Bronchial epithelial cell (primary cell): ENCODE measurements at places on chromosomes 5 and 9.

DNA sequence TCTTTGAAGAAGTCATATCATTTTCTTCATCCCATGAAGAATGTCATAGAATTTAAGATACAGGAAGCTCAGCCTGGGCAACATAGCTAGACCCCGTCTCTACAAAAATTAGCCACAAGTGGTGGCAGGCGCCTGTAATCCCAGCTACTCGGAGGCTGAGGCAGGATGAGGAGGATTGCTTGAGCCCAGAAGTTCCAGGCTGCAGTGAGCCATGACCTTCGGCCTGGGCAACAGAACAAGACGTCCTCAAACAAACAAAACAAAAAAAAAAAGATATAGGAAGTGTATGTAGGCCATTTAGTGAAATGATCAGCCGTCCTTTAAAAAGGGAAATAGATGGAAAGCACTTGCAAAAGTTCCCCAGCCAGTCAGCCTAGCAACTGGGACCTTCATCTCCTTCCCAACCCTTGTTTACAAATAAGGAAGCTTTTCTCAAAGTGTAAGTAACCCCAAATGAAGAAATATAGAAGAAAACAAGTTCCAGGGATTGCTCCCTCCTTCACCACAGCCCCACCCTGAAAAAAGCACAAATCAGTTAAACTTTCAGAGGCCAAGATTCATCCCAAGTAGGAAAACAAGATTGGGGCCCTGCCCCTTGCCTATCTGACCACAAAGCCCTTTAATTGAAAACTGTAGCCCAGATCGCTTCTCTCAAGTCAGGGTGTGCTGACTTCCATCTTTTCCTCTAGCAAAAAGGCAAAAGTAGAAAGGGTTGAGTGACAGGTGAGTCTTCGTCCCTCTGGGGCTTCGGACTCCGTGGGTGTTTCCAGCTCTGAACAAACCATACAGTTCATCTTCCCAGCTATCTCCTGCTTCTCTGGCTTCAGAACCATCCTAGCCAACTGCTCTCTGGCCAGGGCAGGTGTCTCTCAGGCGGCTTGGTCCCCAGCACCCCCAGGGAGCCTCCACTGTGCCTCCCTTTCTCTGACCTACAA lies 1.2 kb downstream of the SLC31A2 start:
- DNase-seq = no peak

GRCh38 chr5:54469622-54470021 lies 14.1 kb downstream of the HSPB3 start:
- DNase-seq = no peak

DNA sequence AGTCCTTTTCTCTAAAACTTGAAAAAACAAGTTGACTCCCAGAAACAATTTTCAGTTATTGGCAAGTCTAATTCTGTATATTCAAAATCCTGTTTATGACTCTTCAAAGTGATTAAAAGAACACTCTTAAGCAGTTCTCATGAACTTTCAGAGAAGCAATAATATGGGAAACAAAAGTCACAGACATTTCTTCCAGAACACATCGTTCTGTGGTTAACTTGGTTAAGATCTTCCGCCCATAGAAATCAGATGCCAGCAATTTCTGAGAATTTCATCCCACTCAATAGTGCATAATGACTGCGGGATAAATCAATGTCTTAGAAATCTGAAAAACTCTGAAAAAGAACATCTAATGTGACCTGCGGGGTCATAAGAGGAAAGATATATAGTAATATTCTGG lies 300.5 kb downstream of the COX7C start:
- no peak for DNase-seq

- no peak for DNase-seq
These were observed 97.1 kb upstream of the TBCA start for GRCh38 chr5:77873239-77873638.

- no peak for DNase-seq
These were observed 1.4 kb upstream of the PHF24 start for GRCh38 chr9:34956648-34957047.

GRCh38 chr5:143771189-143771588 lies 40.8 kb upstream of the HMHB1 start:
- DNase-seq = no peak

GRCh38 chr5:56091664-56092063 lies 96.9 kb upstream of the IL6ST start:
- no peak for DNase-seq

GRCh38 chr5:143860211-143860610 lies 48.2 kb downstream of the HMHB1 start:
- no peak for DNase-seq

- DNase-seq = no peak
These were observed 250.8 kb upstream of the IRX2 start for GRCh38 chr5:3002230-3002629.

DNA sequence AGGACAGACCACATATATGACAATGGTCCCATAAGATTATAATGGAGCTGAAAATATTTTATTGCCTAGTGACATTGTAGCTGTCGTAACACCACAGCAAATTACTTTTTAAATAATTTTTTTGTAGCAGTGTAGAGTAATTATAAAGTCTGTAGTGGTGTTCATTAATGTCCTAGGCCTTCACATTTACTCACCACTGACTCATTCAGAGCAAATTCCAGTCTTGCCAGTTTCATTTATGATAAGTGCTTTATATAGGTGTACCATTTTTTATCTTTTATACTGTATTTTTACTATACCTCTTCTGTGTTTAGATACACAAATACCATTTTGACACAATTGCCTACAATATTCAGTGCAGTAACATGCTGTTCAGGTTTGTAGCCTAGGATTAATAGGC lies 67.6 kb downstream of the TLE4 start:
- peak; percentile 80 for DNase-seq

- no peak for DNase-seq
These were observed 35.5 kb downstream of the ARHGEF37 start for GRCh38 chr5:149616727-149617285.

DNA sequence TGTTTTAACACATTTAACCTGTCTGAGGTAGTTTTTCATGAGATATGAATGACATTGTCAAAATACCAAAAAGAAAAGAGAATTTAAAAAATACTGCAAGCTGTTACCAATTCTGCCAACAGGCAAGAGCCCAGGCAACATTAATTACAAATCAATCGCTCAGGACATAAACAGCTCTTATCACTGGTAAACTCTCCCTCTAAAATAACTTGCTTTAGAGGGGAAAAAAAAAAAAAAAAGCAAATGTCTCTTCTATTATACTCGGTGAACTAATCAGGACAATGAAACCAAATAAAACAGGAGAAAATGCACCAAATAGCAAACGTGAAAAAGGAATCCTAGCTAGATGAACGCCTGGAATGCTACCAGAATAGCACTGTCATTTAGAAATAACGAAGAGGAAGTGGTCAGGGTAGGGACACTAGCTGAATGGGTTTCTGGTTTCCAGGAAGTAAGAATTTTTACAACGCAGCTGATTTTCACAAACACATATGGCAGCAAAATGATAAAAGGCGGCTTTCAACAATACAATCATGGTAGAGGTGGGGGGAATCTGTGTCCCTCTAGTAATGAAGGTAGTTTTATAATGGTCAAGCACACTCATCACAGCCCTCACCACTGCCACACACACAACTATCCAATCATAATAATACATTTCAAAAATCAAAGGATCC lies 94.9 kb downstream of the DENND1A start:
- DNase-seq = no peak

DNA sequence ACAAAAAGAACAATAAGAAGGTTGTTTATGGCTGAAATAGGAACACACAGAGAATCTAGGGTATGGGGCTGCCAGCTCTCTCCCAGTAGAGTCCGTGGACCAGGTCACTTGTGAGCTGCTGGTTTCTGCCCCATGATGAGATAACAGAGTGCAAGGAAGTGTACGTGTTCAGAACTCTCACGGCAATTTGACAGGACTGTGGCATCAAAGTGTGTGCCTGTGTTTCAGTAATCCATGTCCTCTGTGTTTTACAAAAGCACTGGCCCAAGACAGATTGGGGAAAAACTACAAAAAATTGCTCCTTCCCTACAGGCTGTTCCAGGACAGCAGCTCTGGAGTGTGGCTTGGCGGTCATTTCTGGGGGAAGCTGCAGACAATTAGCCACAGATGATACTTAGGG lies 184.6 kb downstream of the AUH start:
- no peak for DNase-seq

DNA sequence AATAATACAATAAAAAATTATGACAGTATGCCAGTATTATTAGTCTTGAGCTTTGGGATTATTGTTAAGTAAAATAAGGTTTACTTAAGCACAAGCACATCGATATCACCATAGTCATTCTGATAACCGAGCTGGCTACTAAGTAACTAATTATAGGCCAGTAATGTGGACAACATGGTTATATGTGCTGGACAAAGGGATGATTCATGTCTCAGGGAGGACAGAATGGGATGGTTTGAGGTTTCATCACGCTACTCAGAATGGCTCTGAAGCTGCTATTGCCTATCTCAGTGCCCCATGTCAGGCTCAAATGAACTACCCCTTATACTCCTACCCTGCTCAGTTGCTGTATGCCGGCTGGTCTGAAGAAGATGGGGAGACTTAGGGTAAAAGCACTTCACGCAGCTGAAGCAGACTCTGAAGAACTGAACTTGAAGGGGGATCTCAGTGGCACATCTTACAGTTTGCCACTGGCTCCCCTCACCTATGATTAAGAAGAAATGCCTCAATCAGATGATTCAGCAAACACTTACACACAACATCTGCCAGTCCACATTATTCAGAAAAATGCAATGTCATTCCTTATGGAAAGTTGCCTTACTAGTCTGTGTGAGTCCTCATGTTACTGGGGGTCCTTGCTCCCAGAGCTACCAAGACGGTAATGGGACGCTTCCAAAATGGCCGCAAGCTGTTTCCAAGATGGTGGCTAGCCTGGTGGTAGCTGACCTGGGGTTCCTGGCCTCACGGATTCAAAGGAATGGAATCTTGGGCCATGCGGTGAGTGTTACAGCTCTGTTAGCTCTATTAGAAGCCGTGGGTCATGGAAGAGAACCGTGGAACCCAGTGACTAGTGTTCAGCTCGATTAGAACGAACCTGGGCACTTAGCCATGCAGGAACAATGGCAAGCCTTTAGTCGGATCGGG lies 1098.6 kb downstream of the TAF11L14 start:
- no peak for DNase-seq

DNA sequence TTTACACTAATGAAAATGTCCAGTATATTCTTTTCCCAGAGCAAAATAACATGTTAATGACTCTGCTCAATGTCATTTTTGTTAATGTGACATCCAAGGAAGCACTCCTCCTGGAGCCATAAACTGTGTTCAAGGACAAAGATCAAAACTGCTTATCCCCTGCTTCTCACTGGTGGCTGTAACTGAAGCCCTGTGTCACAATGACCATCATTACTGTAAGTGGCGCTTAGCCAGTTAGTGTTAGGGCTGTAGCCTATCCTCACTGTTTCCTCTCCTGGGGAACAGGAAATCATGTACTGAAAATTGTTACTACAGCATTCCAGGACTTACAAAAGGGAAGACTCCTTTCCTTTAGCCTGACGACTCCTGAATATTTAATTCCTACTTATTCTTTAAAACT lies 71.7 kb upstream of the COX7C start:
- no peak for DNase-seq

GRCh38 chr5:149126906-149127305 lies 14.4 kb upstream of the ABLIM3 start:
- DNase-seq = no peak

- no peak for DNase-seq
These were observed 58.9 kb upstream of the RXRA start for GRCh38 chr9:134267305-134267880.

DNA sequence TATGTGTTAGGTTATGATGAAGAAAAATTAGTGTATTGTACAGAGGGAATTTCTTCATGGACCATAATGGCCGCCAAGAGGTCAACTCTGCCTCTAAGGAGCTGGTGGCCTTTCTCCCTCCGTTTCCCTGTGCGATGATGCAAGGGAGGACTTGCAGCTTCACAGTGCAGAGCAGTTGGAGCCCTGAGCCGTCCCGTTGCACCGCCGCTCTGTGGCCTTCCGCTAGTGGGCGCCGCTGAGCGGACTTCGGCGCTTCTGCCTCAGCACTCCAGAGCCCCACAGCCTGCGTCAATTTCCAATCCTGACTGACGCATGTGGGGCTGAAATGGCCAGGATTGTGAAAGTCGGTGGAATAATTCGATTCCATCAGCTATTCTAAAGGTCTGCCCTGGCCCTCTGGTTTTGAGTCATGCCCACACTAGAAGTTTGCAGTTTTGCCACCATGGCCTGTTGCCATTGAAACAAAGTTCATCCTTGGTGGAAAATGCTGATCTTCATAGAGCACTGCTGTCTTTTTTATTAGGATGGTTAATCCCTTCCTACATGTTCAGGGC lies 22.7 kb upstream of the LECT2 start:
- DNase-seq = peak; percentile 71

GRCh38 chr9:22389271-22389670 lies 57.4 kb upstream of the DMRTA1 start:
- no peak for DNase-seq

GRCh38 chr5:131416729-131417128 lies 152.9 kb downstream of the CDC42SE2 start:
- DNase-seq = no peak

GRCh38 chr5:146079695-146080373 lies 25.5 kb downstream of the PLAC8L1 start:
- peak; percentile 45 for DNase-seq

DNA sequence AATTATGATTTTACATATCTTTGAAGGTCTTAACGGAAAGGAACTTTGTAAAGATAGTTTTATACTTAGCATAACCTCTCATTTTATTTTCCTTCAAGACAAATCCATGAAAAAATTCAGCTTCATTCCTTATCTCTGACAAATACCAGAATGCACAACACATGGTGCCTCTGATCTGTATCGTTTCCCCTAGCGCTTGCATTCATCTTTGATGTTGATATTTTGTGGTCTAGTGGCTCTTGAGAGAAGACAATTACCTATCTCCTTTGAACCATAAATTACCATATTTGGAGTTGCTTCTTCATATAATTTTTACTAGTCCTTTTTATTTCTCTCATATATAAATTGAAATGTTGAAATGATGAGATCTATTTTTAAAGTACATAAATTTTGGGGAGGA lies 551.3 kb downstream of the PDE4D start:
- no peak for DNase-seq

GRCh38 chr9:84368601-84369000 lies 28.0 kb upstream of the SLC28A3 start:
- no peak for DNase-seq

- DNase-seq = no peak
These were observed 128.9 kb downstream of the BARX1 start for GRCh38 chr9:93826209-93826608.

GRCh38 chr5:132872788-132873118 lies 715 bp upstream of the LEAP2 start:
- no peak for DNase-seq

- no peak for DNase-seq
These were observed 186.7 kb downstream of the PARP8 start for GRCh38 chr5:50853151-50853550.

DNA sequence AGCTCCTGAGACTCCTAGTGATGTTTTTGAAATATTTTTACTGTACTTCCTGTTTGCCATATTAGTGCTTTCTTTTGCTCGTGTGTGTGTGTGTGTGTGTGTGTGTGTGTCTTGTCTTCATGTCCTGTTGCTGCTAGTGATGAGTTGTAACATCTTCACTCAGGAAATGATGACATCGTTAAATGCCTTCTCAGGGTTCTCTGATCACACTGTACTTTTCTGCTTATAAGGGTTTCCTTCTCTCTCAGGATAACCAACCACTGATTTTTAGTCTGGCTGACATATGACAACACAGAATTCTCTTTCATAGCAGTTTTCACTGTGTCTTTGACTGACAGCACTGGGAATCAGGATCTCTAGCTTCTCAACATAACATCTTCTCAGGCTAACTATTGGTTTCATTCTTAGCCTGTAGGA lies 16.1 kb downstream of the SV2C start:
- no peak for DNase-seq

- no peak for DNase-seq
These were observed 351.9 kb upstream of the IRX2 start for GRCh38 chr5:3103262-3103811.
